ENCODE measurements at places on chromosomes 16 and 17. TPM values are rescaled to one million over a fixed set of nuclear protein-coding genes. Genes with fewer than 3 reads are reported as not detected.

GRCh38 chr16:85872734-85873133, 26.2 kb upstream of the IRF8 start:
- no peak overlapping the region for H3K27ac ChIP-seq
- DNase-seq: no peak
- no peaks in the 10 kb centered on the region for H3K36me3 ChIP-seq
- H3K27me3 ChIP-seq: no peaks in the 10 kb centered on the region
- no peak overlapping the region for H3K4me3 ChIP-seq

GRCh38 chr17:55350825-55351205, 70.8 kb downstream of the MMD start:
- H3K27ac ChIP-seq: no peak overlapping the region
- no peaks in the 10 kb centered on the region for H3K36me3 ChIP-seq
- H3K4me1 ChIP-seq: peaks cover 17% of the 10 kb centered on the region
- no peak overlapping the region for H3K4me3 ChIP-seq
- no peaks in the 10 kb centered on the region for H3K27me3 ChIP-seq

GRCh38 chr17:6534846-6535514, 21.4 kb downstream of the PITPNM3 start:
- H3K36me3 ChIP-seq: no peaks in the 10 kb centered on the region
- no peak for DNase-seq
- no peaks in the 10 kb centered on the region for H3K27me3 ChIP-seq

DNA sequence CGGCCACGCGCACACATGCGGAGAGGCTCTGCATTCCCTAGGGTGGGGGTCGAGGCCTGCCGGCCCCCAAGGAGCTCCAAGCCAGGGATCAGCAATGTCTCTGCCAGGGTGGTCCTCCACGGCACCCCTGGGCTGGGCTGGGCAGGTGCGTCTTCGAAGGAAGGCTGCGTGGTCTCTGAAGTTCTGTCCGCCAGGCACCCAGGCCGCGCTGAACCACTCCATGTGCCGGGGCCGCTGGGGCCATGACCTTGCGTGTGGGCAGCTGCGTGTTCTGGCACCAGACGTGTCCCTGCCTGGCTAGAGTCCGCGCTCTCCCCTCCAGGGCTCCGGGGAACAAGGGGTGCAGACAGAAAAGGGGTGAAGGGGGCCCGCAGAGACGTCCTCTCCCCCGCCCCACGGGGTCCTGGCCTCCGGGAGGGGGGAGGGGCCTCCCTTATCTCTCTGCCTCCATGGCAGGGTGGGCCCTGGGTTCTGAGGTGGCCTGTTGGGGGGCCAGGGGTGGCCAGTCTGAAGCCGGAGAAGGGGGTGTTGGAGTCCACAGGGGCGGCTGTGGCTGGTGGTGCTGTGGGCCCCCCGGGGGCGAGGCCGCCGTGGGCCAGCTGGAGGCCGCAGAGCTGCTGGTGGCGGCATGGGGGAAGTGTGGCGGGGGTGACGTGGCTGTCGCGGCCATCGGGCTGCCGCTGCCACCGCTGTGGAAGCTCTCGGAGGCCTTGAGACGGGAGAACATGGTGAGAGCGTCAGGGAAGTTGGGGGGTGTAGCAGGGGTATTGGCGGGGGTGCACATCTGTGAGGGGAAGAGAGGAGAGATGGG, 5.3 kb downstream of the UBALD1 start:
- H3K4me1 ChIP-seq: peaks cover 18% of the 10 kb centered on the region
- no peaks in the 10 kb centered on the region for H3K27me3 ChIP-seq
- H3K36me3 ChIP-seq: no peaks in the 10 kb centered on the region

- peak within 1 kb of the TSS; percentile 39 for H3K27ac ChIP-seq
- DNase-seq: peak; percentile 75
Measured at GRCh38 chr17:63998050-63998720, at the start of gene PRR29. PRR29 (plus strand) TSS chr17:63998351; CDS start chr17:63998365, 14 bp downstream.

DNA sequence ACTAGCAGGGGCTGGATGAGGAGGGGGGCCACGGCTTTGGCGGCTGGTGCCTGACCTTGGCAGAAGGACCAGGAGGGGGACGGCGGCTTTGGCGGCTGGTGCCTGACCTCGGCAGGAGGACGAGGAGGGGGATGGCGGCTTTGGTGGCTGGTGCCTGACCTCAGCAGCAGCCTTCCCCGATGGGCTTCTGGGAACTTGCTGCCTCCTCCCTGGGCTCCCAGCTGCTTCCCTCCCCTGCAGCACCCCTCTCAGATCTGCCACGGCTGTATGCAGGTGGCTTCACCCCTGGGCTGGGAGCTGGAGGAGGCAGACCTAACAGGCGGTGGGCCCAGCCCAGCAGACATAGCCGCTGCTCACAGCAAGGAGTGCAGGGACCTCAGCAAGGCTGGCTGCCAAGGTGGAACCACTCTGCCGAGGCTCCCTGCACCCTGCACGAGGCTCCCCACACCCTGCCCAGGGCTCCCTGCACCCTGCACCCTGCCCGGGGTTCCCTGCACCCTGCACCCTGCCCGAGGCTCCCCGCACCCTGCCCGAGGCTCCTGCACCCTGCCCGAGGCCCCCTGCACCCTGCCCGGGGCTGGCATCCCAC, 38.4 kb upstream of the CBFA2T3 start:
- no peaks in the 10 kb centered on the region for H3K27me3 ChIP-seq
- no peak for DNase-seq
- no peak overlapping the region for H3K4me3 ChIP-seq
- H3K27ac ChIP-seq: no peak overlapping the region

DNA sequence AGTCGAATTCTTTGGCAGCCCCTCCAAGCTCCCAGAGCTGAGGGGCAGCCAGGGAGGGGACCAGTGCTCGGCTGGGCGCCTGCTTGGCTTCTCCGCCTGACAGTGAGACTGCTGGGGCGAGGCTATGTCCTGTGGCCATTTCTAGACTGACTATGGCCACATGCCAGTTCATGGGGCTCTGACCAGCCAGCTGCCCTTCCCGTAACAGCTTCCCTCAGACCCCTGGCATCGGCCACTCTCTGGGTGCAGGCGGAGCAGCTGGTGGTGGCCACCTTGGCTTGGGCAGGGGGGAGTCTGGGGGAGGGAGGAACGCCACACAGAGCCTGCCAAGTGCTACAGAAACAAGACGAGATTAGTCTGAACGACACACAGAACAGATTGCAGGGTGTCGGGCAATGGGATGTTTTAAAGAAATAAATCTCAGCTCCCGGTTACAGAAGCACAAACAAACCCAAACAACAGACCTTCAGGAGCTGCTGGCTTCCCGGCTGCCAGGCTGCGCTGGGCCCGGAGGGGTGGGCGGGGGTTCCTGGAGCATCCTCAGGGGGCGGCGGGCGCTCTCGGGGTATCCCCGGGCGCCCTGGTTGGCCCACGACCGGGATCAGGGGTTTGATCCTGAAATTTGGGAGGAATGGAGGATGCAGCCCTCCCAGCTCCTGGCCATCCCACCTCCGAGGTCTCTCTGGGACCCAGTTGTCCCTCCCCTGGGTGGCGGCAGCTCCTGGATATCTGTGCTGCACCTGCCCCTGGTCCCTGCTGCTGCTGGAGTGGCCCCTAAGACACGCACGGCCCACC, 34.5 kb downstream of the TBC1D16 start:
- no peak overlapping the region for H3K27ac ChIP-seq
- no peak overlapping the region for H3K4me3 ChIP-seq
- H3K4me1 ChIP-seq: peaks cover 33% of the 10 kb centered on the region

GRCh38 chr17:44848257-44848795, 643 bp downstream of the HIGD1B start:
- no peak overlapping the region for H3K27ac ChIP-seq
- no peak overlapping the region for H3K4me3 ChIP-seq
- H3K4me1 ChIP-seq: no peaks in the 10 kb centered on the region

GRCh38 chr17:76721463-76721862, 4.9 kb downstream of the JMJD6 start:
- no peaks in the 10 kb centered on the region for H3K27me3 ChIP-seq
- peaks cover 74% of the 10 kb centered on the region for H3K36me3 ChIP-seq
- H3K27ac ChIP-seq: no peak overlapping the region

GRCh38 chr17:75695830-75696271, 25.4 kb upstream of the ITGB4 start:
- no peak for DNase-seq
- H3K27ac ChIP-seq: no peak overlapping the region
- no peaks in the 10 kb centered on the region for H3K4me1 ChIP-seq
- H3K36me3 ChIP-seq: peaks cover 69% of the 10 kb centered on the region

- no peak for DNase-seq
- no peaks in the 10 kb centered on the region for H3K27me3 ChIP-seq
- H3K4me3 ChIP-seq: no peak overlapping the region
- no peaks in the 10 kb centered on the region for H3K4me1 ChIP-seq
- H3K27ac ChIP-seq: no peak overlapping the region
- peaks cover 66% of the 10 kb centered on the region for H3K36me3 ChIP-seq
Measured at GRCh38 chr17:63688396-63689020, 11.4 kb downstream of the LIMD2 start.

DNA sequence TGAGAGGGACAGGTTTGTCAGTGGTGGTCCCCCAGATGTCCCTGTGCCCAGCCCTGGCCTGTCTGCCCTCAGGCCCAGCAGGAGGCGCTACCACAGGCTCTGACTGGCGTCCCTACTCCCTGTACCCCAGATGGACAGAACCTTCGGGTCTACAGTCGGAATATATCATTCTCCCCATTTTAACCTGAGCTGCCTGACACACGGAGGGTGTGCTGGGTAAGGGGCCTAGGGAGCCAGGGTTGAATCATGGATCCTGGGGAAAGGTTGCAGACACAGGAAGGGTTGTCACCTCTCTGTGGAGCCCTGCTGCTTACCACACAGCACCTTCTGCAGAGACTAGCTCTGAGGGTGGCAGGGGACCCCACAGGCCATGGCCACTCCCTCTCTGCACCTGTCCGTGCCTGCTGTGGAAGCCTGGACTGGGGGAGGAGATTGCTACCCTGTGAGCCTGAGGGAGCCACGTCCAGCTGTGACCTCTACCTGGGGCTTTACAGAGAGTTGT, 162.2 kb upstream of the ZNF267 start:
- peaks cover 25% of the 10 kb centered on the region for H3K36me3 ChIP-seq
- no peak overlapping the region for H3K27ac ChIP-seq
- H3K4me1 ChIP-seq: peaks cover 42% of the 10 kb centered on the region

DNA sequence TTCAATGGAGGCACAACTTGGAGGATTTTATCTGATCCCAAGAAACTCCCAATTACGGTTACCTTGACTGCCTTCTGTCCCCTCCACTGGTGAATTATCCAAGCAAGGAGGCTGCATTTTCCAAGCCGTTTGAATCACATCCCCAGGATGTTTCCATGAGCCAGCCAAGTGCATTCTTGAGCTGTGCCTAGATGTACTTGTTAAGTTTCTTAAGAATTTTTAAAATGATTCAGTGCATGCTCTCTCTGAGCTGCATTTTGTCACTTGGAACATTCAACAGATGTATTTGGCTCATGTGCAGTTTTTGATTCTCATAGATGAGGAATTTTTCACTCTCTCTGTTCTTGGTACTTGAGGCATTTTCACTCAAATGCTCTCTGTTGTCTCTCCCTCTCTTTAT, 202.6 kb upstream of the MYOCD start:
- H3K4me1 ChIP-seq: no peaks in the 10 kb centered on the region
- no peak for DNase-seq
- no peaks in the 10 kb centered on the region for H3K36me3 ChIP-seq

- H3K27ac ChIP-seq: no peak overlapping the region
- H3K4me1 ChIP-seq: no peaks in the 10 kb centered on the region
- no peaks in the 10 kb centered on the region for H3K36me3 ChIP-seq
- H3K4me3 ChIP-seq: no peak overlapping the region
- no peaks in the 10 kb centered on the region for H3K27me3 ChIP-seq
- no peak for DNase-seq
Measured at GRCh38 chr16:87165151-87165550, 152.0 kb downstream of the C16orf95 start.

DNA sequence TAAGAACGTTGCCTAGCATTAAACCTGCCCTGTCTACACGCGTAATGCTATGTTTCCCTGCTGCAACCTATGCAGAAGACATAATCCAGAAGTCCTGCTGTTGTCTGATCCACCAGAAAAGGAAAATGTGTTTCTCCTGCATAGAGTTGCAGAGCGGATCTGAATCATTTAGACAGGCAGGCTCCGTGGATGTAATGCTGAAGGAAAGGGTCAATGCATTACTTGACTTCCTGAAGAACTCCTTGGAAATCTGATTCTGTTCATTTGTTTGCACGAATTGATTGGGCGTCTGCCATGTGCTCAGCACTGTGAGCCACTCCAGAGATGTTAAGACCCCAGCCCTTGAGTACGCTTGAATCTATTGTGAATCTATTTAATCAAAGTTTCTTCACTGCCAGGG, 83.4 kb downstream of the FOXL1 start:
- H3K36me3 ChIP-seq: no peaks in the 10 kb centered on the region
- no peak overlapping the region for H3K4me3 ChIP-seq
- H3K4me1 ChIP-seq: peaks cover 5% of the 10 kb centered on the region
- DNase-seq: no peak

DNA sequence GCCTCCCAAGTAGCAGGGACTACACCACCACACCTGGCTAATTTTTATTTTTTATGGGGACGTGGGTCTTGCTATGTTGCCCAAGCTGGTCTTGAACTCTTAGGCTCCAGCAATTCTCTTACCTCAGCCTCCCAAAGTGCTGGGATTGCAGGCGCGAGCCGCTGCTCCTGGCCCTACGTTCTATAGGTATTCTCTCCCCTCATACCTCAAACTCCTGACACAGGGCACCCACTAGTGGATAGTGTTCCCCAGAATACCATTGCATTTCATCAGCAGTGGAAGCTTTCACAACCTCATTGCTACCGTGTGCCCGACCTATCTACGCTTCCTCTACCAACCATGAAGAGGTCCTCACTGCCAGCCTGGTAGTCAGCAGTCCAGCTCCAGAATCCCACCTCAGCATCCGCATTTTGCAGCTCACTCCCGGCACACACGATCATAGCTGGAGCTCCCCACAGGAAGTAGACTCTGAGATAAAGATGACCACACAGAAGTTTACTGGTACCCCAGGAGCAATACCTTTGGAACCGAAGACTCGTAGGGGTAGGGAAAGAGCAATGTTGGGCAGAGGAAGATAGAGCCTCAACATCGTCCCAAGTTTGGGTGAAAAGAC, 9.3 kb downstream of the CTRB2 start:
- no peak overlapping the region for H3K4me3 ChIP-seq
- H3K4me1 ChIP-seq: peaks cover 14% of the 10 kb centered on the region
- H3K36me3 ChIP-seq: no peaks in the 10 kb centered on the region
- H3K27ac ChIP-seq: no peak overlapping the region
- no peak for DNase-seq

The PPL gene
- not detected for total RNA-seq

The ITGAD gene
- total RNA-seq: not detected

The PRDM7 gene
- not detected for total RNA-seq

The SHPK gene
- 11.6 TPM for total RNA-seq

The PYY gene
- total RNA-seq: not detected

The ALDH3A1 gene
- not detected for total RNA-seq

The MFAP4 gene
- total RNA-seq: not detected

The ALOX12B gene
- total RNA-seq: 0.44 TPM

The C1QTNF1 gene
- total RNA-seq: not detected

The NUP85 gene
- 164 TPM for total RNA-seq

The ITGAL gene
- 657 TPM for total RNA-seq

The RAP1GAP2 gene
- 9.0 TPM for total RNA-seq

The CD300A gene
- total RNA-seq: 28.8 TPM
